ENCODE measurements at places on chromosomes 3 and 15.

- DNase-seq, result no peak
Observed at GRCh38 chr3:49867400-49867799, 2.3 kb downstream of the CAMKV start.

DNA sequence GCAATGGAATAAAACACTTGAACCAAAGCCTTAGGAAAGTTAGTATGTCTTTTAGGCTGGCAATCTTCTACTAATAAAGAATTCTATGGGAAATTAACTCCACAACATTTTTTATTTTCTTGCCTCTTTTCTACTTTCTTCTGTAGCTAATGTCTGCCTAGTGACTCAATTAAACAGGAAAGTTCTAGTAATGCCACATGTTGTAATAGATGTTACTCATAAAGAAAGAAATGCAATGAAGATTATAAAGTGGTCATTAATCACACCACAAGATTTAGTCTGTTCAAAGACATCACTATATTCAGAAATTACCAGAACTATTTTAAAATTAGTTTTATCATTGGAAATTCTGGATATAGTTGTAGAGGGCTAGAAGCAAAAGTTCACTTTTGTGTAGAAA lies 329.7 kb downstream of the SI start:
- no peak for DNase-seq

GRCh38 chr3:138206196-138206595 lies 19.1 kb downstream of the ARMC8 start:
- no peak for DNase-seq

DNA sequence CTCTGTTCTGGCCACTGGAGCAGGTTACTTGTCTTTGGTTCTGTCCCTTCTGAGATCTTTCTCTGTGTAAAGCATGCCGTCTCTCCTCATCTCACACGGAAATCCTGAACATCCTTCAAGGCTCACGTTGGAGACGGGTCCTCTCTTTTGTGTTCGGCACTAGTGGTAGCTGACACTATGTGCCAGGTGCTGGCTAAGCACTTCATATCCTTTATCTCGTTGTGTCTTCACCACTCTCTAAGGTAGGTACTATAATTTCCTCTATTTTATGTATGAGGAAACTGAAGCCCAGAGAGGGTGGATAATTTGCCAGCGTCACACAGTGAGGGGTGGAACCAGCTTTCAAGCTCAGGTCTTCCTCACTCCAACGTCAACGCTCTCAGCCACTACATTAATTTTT lies 1.2 kb downstream of the IFT122 start:
- no peak for DNase-seq

DNA sequence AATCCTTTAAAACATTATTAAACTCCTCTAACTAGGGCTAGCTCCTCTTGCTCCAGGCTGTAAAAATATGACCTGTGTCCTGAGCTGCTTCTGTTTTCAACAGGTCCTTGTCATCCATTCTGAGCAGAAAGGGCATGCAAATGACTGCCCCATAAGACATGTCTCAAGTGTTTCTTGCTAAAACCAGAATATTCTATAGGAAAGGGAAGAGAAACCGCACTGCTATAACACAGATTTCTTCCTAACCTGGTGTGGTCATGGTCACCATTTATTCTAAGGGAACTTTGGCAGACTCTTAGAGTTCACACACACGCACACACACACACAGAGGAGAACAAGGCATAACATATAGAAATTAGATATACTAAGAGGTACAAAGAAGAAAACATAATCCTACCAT lies 34.2 kb upstream of the B3GNT5 start:
- no peak for DNase-seq

DNA sequence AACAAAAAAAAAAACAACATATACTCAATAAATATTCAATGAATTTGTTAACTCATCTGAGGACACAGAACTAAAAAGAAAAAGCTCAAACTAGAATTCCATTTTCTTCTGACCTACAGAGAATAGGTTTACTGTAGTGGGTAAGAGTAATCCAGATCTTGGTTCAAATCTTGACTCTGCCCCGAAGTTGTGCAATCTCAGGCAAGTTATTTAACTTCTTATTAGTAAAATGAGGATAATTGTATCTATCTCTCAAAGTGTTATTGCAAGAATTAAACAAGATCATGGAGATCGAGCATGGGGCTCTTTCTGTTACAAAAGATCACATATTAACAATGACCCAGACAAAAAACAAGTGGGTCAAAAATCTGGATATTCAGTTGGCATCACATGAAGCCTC lies 41.1 kb upstream of the OXTR start:
- no peak for DNase-seq

- no peak for DNase-seq
Observed at GRCh38 chr3:193944518-193944884, 191.4 kb upstream of the HES1 start.

- DNase-seq, result peak; percentile 13
Observed at GRCh38 chr3:189144645-189145044, 27.1 kb upstream of the TPRG1 start.

- no peak for DNase-seq
Observed at GRCh38 chr3:60990442-60990730, 260.9 kb downstream of the FHIT start.

DNA sequence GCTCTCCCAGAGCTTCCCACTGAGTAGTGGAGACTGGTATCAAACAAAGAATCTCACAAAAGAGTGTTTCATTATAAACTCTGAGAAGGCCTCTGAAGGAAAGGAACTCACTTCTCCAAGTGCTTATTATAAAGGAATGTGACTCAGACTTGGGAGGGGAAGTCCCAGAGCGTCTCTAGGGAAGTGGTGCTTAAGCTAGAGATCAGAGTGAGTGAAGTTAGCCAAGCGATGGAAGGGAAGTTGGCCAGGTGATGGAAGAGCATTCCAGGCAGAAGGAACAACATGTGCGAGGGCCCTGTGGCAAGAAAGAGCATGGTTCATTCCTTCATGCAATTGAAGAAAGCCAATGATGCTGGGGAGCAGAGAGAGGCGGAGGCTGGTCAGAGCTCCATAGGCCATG lies 2.3 kb downstream of the XYLB start:
- DNase-seq, result peak; percentile 52

DNA sequence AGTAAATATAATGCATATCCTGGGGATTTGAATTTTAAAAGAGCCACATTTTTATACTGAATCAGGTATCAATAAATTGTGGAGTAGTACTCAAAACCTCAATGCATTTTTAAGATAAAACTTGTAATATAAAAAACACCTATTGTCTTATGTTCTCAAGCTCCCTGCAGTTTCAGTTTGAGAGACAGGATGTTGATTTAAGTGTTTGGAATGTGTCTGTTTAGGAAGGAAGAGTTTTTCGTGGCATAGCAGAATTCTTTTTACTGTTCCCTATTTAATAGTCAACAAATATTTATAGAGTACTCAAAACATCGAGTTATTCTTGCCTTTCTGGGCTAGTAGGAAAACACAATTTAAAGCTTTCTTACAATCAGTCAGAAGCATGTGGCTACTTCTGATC lies 146.1 kb upstream of the BCHE start:
- peak; percentile 31 for DNase-seq

DNA sequence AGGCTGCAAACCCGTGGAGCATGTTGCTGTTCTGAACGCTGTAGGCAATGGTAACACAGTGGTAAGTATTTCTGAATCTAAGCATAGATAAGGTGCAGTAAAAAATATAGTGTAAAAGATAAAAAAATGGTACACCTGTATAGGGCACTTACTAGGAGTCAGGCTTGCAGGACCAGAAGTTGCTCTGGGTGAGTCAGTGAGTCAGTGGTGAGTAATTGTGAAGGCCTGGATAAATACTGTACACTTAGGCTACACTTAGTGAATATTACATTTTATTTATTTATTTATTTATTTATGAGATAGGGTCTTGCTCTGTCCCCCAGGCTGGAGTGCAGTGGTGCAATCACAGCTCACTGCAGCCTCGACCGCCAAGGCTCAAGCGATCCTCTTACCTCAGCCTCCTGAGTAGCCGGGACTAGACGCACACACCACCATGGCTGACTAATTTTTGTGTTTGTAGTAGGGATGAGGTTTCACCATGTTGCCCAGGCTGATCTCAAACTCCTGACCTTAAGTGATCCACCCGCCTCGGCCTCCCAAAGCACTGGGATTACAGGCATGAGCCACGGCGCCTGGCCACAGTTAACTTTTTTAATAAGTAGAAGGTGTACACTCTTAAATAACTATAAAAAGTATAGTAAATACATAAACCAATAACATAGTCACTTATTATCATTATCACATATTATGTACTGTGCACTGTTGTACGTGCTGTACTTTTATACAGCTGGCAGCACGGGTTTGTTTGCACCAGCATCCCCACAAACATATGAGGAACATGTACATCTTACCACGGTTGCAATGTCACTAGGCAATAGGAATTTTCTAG lies 155.1 kb downstream of the IGF1R start:
- DNase-seq, result peak; percentile 48

DNA sequence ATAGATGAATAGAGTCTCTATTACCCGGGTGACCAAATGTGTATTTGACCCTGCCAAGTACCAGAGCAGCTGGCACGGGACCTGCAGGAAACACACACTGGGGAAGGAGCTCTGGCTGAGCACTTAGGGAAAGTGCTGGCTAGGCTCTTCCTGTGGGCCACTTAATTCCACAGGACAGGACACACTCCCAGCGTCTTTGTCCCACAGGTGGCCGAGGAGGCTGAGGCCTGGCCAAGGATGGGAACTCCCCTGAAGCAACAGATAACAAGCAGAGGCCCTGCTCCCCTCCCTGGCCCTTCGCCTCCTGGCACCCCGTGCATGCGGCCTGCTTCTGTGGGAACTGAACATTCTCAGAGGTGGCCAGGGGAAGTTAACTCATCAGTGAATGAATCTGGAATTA lies 180.8 kb downstream of the ATP10A start:
- no peak for DNase-seq

DNA sequence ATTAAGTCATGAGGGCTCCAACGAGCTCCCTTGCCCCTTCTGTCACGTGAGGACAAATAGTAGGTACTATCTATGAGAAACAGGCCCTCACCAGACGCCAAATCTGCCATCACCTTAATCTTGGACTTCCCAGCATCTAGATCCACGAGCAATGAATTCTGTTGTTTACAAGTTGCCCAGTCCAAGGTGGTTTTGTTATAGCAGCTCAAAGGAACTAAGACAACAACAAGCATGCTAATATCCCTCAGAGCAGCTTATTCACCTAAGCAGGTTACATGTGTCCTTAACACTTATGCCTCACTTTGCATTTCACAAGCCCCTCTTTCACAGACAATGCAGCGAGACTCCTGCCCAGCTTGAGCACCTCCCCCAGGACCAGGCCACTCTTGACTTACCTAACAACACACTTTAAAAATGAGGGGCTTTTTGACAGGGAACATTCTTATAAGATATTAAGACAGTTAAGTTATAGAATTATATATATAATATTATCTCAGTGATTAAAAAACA lies 219.5 kb downstream of the PLCH1 start:
- no peak for DNase-seq

DNA sequence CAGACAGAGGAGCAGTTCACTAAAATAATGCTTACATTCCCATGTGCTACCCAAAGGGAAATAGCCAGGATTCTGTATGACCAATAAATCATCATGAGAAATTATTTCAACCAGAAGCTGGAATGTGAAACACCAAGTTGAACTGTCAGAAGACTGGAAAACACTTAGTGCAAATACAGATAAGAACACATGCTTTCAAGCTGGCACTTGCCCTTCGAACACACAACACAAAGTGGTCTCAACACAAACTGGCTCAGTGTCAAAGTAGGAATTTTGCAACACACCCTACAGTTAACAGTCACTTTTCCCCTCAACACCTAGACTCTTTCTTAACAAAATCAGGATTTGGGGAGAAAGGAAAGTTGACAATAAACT lies 1.3 kb downstream of the FSD2 start:
- peak; percentile 14 for DNase-seq

DNA sequence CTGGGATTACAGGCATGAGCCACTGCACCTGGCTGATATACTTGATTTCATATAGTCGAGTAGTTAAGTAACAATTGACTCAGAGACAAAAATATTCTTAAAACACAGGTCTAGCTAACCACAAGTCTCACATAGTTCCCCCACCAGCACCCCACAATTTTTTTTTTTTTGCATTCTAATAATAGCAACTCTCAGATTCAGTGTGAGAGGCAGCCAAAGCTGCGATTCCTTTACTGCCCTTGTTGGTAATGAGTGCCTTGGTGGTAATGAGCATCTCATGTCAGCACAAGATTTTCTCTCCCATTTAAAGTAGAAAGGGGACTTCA lies 72.5 kb downstream of the WWTR1 start:
- peak; percentile 31 for DNase-seq

GRCh38 chr15:31374489-31374888 lies 47.9 kb downstream of the KLF13 start:
- DNase-seq, result no peak

- no peak for DNase-seq
Observed at GRCh38 chr3:58308728-58309127, 2.4 kb downstream of the HTD2 start.

- no peak for DNase-seq
Observed at GRCh38 chr15:43429687-43430086, 58.8 kb downstream of the TUBGCP4 start.

DNA sequence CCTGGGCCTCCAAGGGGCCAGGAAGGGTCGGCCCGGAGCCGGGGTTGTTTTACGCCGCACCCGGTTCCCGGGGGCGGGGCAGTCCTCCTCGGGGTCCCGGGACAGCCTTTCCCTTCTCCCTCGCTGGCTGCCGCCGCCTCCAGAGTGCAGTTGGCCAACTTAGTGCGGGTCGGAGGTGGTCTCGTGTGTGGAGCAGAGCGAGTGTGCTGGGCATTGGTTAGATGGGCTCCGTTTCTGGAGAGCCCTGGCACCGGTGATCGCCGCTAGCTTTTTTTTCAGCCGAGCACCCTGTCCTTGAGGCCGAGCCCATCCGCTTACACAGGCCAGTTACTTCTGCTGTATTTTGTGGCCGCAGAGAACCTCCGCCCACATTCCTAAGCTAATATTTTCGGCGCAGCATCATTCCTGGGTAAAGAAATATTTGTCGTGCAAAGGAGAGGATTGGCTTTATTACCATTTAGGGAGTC lies 585 bp downstream of the KIF23 start:
- DNase-seq, result peak; percentile 95

GRCh38 chr15:95401587-95401986 lies 928.9 kb upstream of the NR2F2 start:
- peak; percentile 19 for DNase-seq

- peak; percentile 58 for DNase-seq
Observed at GRCh38 chr3:30112902-30113484, 493.4 kb upstream of the TGFBR2 start.
